Stimulated activated memory B cell treated with anti-CD40 and anti-IgM and Interleukin-4, amounts not matched to agents 10 μg/mL and 1 μg/mL and 100 μg/mL, for 72 hours (primary cell): ENCODE measurements at places on chromosomes 7 and 10.

GRCh38 chr10:77106676-77107075 lies 530.9 kb downstream of the KCNMA1 start:
- no peak for ATAC-seq

GRCh38 chr10:101507828-101508227 lies 80.2 kb downstream of the POLL start:
- ATAC-seq = no peak

DNA sequence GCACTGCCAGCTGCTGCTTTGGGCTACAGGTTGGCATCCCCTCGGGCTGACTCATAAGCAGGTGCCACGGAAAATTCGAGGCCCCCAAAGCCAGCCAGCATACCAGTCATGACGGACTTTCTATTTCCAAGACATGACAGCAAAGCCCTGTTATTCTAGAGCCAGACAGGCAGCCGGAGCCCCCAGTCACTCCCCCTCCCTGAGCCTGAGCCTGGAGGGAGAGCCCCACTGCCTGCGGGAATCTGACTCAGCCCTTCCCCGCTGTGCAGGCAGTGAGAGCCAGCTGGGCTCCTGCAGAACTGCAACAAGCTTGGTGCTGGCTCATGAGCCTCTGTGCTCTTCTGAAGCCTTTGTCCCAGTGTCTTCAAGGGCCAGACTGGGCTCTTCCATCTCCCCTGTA lies 15.8 kb downstream of the BTBD16 start:
- ATAC-seq = no peak

GRCh38 chr7:5429857-5430611 lies 6.4 kb upstream of the TNRC18 start:
- no peak for ATAC-seq

- no peak for ATAC-seq
Measured at GRCh38 chr7:119102291-119102690, 877.8 kb downstream of the ANKRD7 start.

DNA sequence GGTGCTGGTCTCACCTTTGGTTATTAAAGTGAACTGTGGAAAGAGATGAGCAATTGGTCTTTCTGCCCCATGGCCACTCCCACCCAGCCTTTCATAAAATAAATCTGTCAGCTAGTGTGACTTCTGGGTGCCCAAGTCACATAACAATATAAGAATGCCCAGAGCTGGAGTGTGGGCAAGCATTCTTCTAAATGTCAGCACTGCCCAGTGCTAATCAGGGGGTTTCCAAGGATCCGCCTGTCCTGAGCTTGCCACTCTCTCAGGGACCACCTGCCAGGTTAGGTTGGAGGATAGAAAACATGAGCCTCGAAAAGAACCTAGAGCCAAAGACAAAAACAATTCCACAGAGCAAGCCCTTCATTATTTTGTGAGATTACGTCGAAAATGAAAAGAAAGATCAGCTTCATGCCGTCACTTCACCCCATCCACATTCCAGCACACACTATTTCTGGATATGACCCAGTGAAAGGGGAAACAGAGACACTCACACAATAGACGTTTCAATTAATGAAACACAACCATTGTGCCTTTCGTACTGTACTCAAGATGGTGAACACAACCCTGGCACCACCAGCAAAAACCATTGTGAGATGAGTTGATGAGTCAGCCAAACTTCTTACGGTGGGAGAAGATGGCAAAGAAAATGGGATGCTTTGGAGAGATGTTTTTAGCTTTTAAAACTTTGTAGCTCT lies 30.8 kb downstream of the SCRN1 start:
- no peak for ATAC-seq

GRCh38 chr7:150876817-150877526 lies 24.7 kb downstream of the AOC1 start:
- no peak for ATAC-seq

GRCh38 chr10:114408968-114409444 lies 4.7 kb upstream of the AFAP1L2 start:
- no peak for ATAC-seq

DNA sequence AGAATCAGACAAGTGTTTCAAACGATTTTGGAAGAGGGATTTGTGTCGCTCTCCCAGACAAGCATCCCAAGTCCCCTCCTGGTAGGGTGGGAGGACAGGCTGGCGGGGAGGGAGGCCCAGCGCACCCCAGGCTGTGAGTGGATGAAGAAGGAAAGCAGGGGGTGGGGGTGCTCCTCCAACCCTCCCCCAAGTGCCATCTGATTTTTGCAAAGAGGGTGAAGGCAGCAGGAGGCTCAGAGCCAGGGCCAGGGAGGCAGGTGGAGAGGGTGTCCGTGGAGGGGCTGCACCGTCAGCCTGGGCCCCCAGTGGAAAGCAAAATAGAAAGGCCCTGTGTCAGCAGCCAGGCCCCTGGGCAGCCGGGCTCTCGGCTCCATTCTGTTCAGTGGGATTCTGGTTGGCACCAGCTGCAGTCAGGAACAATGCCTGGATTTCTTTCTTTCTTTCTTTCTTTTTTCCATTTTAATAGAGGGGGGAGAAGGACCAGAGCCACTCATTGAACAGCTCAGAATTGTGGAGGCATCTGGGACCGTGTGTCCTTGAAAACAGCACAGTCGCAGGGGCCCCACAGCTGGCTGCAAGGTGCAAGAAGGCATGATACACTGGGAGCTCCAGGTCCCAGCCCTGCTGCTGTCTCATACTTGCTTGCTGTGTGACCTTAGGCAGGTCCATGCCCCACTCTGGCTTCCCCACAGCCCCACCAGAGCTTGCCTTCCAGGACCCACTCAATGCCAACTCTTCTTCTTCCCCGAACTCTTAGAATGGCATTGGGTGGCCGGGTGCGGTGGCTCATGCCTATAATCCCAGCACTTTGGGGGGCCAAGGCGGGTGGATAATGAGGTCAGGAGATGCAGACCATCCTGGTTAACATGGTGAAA lies 7.1 kb upstream of the ZMIZ1 start:
- no peak for ATAC-seq

DNA sequence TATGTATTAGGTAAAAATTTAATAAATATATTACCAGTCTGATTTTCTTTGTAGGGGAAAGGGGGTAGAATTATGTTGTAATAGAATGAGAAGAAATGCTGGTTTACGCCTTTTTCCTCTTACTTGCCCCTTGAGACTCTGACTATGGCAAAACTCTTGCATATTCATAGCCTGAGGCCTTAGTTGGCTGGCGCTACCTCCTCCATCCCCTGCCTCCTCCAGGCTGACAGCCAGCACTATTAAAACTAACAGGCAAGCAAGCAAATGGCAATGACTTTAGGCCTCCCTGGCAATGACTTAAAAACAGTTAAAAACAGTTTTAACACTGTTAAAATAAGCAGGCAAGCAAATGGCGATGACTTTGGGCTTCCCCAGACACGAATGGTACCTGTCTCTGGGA lies 14.4 kb downstream of the PKD2L1 start:
- ATAC-seq = no peak

DNA sequence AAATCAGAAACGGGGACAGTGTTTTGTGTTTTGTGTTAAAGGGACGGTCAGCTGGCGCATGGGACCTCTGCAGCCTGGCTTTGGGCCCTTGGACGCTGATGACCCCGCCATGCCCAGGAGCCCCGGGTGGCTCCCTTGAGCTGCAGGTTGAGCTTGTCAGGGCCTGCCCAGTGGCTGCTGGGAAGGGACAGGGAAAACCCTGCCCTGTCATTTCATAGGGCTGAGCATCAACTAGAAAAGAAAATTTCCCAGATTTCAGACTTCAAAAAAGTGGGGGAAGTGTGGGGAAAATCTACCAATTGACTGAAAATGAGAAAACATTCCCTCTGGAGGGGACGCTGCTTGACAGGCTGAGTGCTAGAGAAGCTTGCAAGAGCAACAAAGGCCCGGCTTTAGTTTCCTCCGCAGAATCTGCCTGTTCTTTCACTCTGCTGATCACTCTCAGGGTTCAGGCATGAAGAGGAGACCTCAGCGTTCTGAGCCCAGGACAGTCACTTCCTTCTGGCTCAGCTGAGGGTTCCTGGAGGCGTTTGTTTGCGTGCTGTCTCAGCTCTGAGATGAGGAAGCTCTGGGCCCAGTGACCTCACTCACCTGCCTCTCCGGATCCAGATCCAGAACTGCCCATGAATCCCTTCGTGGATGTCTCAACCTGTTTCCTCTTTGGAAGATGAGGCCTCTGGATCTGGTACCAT lies 18.6 kb upstream of the DNAJB6 start:
- peak; percentile 91 for ATAC-seq

DNA sequence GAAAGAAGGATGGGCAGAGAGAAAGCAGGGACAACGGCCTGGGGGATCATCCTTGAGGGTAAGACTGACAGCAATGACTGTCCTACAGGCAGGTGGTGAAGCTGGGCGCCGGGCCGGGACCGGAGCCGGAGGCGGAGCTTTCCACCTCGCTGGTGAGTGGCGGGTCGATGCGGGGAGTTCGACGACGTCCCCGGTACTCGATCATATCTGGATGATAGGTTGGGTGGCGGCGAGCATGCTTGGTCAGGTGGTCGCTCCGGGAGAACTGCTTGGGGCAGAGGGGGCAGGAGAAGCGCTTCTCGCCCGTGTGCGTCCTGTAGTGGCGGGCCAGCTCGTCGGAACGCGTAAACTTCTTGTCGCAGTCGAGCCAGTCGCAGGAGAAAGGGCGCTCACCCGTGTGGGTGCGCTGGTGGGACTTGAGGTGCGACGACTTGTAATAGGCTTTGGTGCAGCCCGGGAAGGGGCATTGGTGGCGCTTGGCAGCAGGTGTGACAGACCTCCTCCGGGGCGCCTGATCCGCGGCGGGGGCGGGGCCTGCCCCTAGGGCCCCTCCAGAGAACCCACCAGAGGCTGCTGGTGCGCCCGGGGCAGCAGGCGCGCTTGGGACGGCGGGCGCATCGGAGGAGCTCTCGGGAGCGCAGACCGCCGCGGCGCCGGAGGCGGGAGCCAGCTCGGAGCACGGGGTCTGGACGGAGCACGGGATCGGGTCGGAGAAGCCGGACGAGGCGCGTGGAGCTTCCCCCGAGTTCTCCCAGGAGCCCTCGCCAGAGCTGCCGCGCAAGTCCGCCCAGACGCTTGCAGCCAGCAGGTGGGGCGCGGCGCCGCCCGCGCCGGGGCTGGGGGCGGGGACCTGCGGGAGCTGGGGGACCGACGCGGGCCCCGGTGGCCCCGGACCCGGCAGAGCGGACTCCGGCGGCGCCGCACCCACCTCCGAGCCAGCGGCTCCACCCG lies 752 bp downstream of the KLF14 start:
- peak; percentile 78 for ATAC-seq

GRCh38 chr7:16881844-16882243 lies at the start of gene AGR3:
Gene AGR3, minus strand, starts transcription at chr7:16881983. Its CDS starts 3,365 bp downstream, at chr7:16878618.
- no peak for ATAC-seq

- ATAC-seq = no peak
Measured at GRCh38 chr10:6049031-6049400, 13.2 kb downstream of the IL2RA start.

- ATAC-seq = no peak
Measured at GRCh38 chr7:89966067-89966664, 188.1 kb upstream of the STEAP1 start.

- ATAC-seq = no peak
Measured at GRCh38 chr7:49297958-49298357, 373.6 kb downstream of the CDC14C start.

DNA sequence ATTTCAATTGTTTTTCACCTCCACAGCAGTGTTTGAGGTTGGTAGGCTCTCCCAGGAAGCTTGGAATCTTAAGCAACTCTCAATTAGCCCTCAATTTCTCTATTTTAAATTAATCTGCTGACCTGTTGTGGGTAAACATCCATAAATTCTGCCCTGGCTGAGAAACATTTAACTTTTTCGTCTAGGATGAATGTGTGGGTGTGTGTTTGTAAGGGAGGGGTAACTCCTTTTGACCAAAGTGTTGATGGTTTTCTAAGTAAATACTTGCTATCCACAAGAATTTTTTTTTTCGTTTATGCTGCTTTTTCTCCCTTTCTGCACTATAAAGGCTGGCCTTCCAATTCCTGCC lies 973 bp downstream of the PPP3CB start:
- no peak for ATAC-seq

DNA sequence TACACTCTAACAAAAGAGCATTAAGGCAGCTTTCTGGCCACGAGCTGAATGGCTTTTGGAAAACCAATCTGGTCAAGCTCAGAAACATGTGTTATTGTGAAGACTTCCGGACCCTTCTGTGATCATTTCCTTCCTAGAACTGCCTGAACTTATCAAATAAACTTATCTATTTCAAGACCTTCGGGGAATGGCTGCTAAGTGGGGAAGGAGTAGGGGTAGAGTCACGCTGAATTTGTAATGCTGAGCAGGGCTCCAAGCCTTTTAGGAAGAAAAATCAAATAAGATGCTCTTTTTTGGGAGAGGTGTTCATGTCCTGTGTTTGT lies 56.6 kb downstream of the PAPSS2 start:
- no peak for ATAC-seq

GRCh38 chr7:28630350-28630749 lies 218.0 kb downstream of the CREB5 start:
- no peak for ATAC-seq

DNA sequence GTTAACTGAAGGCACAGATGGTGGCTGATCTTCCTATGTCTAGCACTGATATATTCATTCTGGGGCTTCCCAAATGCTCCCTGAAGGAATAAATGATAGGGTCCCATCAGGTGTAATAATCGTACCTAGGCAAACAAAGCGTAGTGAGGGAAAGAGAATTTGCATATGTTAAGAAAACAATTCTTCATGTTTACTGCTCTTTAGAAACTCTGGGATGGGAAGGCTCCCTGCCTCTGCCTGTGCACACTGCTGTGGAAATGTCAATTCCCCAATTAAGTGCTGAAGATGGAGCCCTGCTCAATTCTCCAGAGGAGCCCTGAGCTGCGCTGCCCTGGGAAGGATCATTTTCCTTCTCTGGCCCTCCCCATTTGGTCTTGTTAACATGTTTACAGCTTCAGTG lies 380.9 kb upstream of the ADARB2 start:
- no peak for ATAC-seq

DNA sequence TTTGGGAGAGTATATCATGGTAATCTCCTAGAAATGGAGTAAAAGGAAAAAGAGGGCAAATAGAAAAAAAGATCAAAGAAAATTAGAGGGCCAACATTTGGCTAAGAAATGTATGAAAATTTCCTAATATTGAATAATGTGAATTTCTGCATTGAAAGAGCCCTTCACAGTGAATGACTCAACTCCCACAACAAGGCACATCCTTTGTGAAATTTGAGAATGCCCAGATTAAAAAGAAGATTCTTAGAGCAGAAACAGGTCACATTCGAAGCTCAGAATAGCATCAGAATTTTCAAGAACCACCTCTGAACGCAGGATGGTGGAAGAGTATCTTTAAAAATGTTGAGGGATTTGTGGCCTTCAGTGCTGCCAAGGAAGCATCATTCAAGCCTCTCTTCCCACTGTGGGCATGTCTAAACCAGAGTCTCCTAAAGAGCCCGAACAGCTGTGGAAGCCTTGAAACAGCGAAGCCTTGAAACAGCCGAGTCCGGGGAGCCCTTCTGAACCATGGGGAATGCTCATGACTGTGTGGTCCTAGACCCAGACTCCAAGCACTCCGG lies 43.6 kb downstream of the GUSB start:
- no peak for ATAC-seq

GRCh38 chr7:40133561-40134427 lies 628 bp downstream of the MPLKIP start:
- peak; percentile 1 for ATAC-seq
